Stimulated activated CD8-positive, alpha-beta memory T cell treated with anti-CD3 and anti-CD28 coated beads, Interleukin-2, amount 100 ng/mL, for 48 hours (primary cell): ENCODE measurements at places on chromosomes 13 and 19.

DNA sequence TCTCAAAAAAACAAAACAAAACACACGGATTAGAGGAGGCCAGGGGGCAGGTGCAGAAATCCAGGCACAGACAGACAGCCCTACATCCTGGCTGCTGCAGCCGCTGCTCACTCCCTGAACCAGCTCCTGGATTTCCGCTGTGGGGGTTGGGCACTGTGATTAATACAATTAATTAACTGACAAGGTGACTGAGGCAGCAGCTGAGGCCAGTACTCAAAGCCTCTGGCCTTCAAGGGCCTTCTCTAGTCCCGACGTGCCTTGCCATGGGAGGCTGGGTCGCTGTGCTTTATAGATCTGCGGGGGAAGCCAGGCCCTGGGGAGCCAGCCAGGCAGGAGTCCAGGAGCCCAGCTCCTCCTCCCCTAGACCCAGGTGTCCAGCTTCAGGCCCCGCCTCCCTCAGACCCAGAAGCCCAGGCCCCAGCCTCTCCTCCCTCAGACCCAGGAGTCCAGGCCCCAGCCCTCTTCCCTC is 4.6 kb downstream of the NECTIN2 start:
- DNase-seq = no peak

- DNase-seq = no peak
Observed at GRCh38 chr13:59747529-59747928, 416.2 kb downstream of the DIAPH3 start.

DNA sequence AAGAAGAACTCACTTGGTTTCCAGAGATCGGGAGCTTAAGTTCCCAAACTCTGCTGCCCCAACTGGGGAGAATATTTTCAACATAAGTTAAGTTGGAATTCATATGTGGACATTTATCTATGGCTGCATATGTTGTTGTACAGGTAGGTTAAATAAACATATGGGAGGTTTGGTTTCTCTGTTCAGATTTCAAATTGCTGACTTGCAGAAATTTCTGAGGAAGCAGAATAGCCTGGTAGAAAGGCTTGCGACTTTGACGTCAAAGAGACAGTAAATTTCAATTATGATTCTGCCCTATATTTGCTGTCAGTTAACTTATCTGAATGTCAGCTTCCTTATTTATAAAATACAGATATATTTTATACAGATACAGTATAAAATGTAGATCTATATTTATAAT is 40.0 kb upstream of the TPP2 start:
- no peak for DNase-seq

GRCh38 chr13:113124211-113124970 is 1.8 kb downstream of the F10 start:
- no peak for DNase-seq
